Activated gamma-delta T cell treated with anti-CD3 and anti-CD28 coated beads, Interleukin-2, amount 50 U/mL, for 16 hours (primary cell): ENCODE measurements at places on chromosomes 3 and 15.

DNA sequence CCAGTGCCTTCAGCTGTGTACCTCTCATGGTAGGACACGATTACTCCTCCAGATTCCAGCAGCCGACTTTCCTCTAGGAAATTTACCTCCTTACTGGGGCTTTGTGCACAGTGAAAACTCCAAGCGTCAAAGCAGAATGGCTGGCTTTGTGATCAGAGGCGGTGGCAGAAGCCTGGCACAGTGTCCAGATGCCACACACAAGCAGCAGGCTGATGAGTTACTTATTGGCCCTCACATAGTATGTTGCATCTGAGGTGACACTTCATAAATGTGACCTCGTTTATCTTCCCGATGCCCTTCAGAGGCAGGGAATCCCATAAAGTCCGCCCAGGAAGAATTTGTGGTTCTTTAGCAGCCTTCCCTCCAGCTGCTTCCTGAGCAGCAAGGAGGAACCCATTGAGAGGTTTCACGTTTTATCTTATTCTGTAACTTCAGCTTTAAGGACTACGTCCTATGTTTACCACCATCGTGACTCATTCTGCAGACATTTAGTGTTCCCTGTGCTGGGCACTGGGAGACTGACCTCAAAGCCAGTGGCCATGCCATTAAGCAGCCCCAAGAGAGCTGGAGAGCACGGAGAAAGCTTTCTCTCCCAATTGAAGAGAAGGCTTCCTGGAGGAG, 107.1 kb upstream of the C15orf61 start:
- no peak for DNase-seq

GRCh38 chr3:152769523-152769922, 65.4 kb upstream of the P2RY1 start:
- no peak for DNase-seq

GRCh38 chr15:101562428-101563059, 73.0 kb upstream of the PCSK6 start:
- no peak for DNase-seq

- no peak for DNase-seq
Observed at GRCh38 chr3:11581237-11582190, 62.2 kb downstream of the VGLL4 start.

GRCh38 chr3:64552160-64552559, 135.6 kb downstream of the ADAMTS9 start:
- no peak for DNase-seq

DNA sequence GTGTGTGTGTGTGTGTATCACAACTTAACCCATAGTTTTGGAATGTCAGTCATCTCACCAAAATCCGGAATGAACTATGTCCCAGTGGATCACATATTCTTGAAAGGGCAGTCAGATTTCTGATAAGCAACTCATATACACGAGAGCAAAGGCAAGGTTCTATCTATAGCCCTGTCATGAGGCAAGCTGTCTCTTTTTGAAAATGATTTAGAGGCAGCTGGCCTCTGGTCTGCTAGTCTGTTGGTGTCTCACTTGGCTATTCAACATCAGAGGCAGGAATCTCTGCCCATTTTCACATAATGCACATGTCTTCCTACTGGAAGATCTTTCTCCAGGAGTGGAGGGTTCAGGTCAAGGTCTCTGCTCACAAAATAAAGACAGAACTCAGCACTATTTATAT, 79.8 kb downstream of the CNTN6 start:
- DNase-seq, result no peak

DNA sequence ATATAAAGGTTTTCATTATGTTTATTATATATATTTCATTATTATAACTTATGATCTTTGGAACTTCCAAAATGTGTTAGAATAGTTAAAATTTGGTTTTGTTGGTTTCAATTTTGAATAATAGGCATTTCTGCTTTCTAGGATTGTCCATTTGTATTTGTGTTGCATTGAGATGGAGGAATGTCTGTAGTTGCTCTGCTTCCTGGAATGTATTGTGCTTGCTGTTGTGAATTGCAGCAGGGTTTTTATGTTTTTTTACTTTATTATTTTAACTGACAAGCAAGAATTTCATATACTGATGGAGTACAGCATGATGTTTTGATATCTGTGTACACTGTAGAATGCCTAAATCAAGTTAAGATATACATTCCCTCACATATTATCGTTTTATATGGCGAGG, 247.4 kb downstream of the XXYLT1 start:
- no peak for DNase-seq

GRCh38 chr15:86267892-86268291, 188.2 kb downstream of the AGBL1 start:
- DNase-seq, result no peak

- DNase-seq, result no peak
Observed at GRCh38 chr3:14766428-14767244, 52.1 kb upstream of the FGD5 start.

DNA sequence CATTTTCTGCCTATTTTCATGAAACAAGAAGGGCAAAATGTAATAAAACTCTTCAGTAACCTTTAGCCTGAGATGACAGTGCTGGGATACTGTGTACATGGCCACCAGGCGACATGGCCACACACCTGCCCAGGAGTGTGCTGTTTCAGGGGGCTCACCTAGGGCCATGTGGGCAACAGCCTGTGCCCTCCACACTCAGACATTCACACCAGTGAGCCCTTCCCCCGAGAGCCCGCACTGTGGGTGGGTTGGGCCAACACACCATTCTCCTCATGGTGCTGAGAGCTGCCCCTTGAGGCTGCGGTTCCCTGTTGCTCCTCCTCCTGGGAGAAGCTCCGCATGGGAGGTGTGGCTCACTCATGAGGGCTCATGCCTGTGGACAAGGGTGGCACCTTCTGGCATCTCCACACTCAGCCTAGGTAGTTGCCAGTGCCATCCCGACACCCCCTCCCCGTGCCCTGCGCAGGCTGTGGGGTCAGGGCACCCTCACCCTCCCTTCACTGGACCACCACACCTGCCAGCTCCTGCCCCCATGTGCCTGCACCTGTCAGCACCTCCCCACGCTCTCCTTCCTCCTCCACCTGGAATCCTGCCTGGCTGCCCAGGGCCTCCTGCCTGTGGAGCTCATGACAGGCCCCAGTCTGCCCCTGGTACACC, 19.7 kb downstream of the OCA2 start:
- no peak for DNase-seq

DNA sequence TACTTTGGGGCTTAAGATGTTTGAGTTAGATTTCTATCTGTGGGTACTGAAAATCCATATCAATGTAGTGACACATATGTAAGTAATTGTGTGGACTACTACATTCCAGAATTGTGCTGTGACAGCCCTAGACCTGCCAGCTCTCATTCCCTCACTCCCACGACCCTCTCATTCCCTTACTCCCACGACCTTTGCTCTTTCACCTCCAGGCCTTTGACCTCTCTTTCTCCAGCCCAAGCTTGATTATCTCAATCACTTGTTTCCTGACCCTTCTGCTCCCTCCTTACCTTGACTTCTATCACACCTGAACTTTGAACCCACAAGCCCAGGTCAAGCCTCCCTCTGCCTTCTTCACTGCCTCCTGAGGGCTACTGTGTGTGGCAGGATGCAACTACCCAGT, 3.6 kb upstream of the RUVBL1 start:
- no peak for DNase-seq

GRCh38 chr3:177495566-177495965, 298.3 kb upstream of the TBL1XR1 start:
- no peak for DNase-seq

GRCh38 chr3:109728861-109729494, 391.6 kb upstream of the DPPA4 start:
- no peak for DNase-seq

GRCh38 chr15:42154212-42154941, 2.1 kb downstream of the PLA2G4F start:
- no peak for DNase-seq

GRCh38 chr3:151557068-151557840, 96.4 kb upstream of the IGSF10 start:
- DNase-seq, result no peak

- no peak for DNase-seq
Observed at GRCh38 chr3:21889166-21889565, 138.2 kb upstream of the ZNF385D start.

- DNase-seq, result no peak
Observed at GRCh38 chr3:176785171-176785570, 412.1 kb downstream of the TBL1XR1 start.

GRCh38 chr15:47410247-47410646, 307.1 kb upstream of the SEMA6D start:
- no peak for DNase-seq

- no peak for DNase-seq
Observed at GRCh38 chr15:58423831-58424608, 7.8 kb upstream of the LIPC start.

GRCh38 chr3:128488991-128489673, 3.9 kb downstream of the GATA2 start:
- DNase-seq, result no peak

- no peak for DNase-seq
Observed at GRCh38 chr3:32481791-32482631, 20.6 kb downstream of the CMTM6 start.

DNA sequence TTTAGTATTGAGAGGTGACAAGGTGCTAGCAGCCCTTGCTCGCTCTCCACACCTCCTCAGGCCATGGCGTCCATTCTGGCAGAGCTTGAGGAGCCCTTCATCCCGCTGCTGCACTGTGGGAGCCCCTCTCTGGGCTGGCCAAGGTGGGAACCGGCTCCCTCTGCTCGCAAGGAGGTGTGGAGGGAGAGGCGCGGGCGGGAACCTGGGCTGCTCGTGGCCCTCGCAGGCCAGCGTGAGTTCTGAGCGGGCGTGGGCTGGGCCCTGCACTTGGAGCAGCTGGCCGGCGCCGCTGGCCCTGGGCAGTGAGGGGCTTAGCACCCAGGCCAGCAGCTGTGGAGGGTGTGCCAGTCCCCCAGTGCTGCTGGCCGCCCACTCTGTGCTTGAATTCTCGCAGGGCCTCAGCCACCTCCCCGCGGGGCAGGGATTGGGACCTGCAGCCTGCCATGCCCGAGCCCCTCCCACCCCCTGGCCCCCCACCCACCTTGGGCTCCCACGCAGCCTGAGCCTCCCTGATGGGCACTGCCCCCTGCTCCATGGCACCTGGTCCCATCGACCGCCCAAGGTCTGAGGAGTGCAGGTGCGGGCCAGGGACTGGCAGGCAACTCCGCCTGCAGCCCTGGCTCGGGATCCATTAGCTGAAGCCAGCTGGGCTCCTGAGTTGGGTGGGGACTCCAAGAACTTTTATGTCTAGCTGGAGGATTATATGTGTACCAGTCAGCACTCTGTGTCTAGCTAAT, 785.2 kb downstream of the DIPK2A start:
- no peak for DNase-seq

- no peak for DNase-seq
Observed at GRCh38 chr3:187629711-187630110, 40.5 kb downstream of the SST start.
